ENCODE measurements at places on chromosomes 2 and 18.

DNA sequence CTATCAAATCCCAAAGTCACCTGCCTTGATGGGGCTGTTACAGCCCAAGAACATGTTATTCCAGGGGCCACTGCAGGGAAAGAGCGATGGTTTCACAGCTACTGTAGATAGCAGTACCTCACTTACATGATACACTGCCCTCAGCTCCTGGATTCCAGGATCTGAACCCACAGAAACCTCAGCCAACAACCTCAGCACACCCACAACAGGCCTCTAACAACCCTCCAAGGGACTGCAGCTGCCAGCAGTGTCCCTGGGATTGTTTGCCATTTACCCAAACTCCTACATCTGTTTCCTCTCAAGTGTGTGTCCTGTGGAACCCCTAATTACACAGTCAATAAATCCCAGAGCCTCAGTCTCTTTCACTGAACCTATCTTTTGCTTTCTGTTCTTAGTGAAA lies 28.2 kb downstream of the OSBPL1A start:
- no peak for DNase-seq

GRCh38 chr2:132886574-132886973 lies 216.6 kb upstream of the LYPD1 start:
- no peak for DNase-seq

GRCh38 chr18:62781262-62781661 lies 65.9 kb downstream of the PHLPP1 start:
- no peak for DNase-seq

GRCh38 chr2:184444217-184444616 lies 154.1 kb upstream of the ZNF804A start:
- no peak for DNase-seq

- DNase-seq, result no peak
Measured at GRCh38 chr2:86344404-86344803, 7.0 kb upstream of the REEP1 start.

DNA sequence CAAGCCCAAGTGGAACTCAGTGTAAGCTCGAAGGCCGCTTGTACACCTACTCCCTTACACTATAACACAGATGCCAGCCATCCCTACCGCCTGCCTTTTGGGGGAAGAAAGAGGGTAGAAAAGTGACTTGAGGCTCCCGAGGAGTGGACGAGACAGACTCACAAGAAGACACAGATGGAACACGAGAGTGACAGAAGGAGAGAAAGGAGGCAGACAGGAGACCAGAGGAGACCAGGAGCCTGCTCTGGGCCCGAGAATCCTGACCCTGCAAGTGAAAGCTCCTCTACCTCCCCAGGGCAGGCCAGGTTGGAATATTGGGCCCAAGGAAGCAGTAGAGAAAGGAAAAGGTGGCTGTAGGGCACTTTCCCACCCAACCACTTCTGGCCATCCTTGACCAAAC lies 23.4 kb upstream of the TNS1 start:
- DNase-seq, result no peak

GRCh38 chr2:25071966-25072365 lies 30.1 kb downstream of the EFR3B start:
- no peak for DNase-seq

GRCh38 chr18:23538870-23539269 lies 35.6 kb downstream of the RMC1 start:
- DNase-seq, result no peak

GRCh38 chr2:101847661-101848339 lies 144.0 kb upstream of the IL1R2 start:
- DNase-seq, result no peak

- DNase-seq, result no peak
Measured at GRCh38 chr2:114049826-114050225, 159.9 kb downstream of the ACTR3 start.

- no peak for DNase-seq
Measured at GRCh38 chr2:20042531-20042930, 8.9 kb downstream of the LAPTM4A start.

GRCh38 chr18:68667121-68667520 lies 47.8 kb downstream of the TMX3 start:
- DNase-seq, result no peak

DNA sequence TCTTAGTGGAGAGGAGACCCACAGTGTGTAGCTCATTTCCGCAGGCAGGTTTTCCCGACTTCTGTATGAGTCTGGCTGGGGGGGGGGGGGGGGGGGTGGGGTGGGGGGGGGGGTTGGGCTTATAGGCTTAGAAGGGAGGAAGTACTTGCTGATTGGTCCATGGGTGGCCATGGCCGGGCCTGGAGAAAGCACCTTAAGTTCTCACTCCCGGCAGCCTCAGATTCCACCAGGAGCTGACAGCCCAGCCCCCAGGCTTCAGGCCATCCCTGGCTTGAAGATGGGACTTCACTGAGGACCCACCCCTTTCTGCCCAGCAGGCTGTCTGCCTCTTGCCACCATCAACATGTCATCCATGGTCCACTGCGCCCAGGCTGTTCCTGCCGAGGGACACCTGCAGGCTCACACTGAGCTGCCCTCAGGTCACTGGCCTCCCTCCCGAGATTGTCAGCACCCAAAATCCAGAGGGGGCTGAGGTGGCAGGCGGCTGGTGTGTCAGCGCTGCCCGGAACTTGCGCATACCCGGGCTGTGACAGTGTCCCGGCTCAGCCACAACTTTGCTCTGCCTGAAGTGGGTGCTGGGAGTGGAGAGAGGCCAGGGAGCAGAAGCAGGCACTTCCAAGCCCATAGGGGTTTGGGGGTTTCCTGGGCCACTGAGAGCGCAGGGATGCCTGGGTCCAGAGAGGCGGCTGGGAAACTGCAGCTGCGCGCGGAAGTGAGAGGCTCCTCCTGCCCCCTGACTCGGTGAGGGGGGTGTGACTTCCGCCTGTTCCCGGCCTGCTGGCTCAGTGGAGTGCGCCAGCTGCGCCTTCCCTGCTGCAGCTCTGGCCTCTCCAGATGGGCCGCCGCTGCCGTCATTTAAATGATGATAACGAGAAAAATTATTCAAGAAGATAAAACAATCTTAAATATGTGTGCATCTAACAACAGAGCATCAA lies 256.1 kb downstream of the RPRM start:
- peak; percentile 87 for DNase-seq

- DNase-seq, result no peak
Measured at GRCh38 chr2:241498115-241499070, 10.0 kb downstream of the STK25 start.

GRCh38 chr2:238133499-238134392 lies 4.7 kb upstream of the KLHL30 start:
- peak; percentile 76 for DNase-seq

- no peak for DNase-seq
Measured at GRCh38 chr2:8006626-8007025, 675.2 kb upstream of the ID2 start.

- peak; percentile 66 for DNase-seq
Measured at GRCh38 chr2:25521665-25522387, 151.6 kb downstream of the DTNB start.

- DNase-seq, result no peak
Measured at GRCh38 chr2:196341277-196341841, 170.0 kb upstream of the STK17B start.

DNA sequence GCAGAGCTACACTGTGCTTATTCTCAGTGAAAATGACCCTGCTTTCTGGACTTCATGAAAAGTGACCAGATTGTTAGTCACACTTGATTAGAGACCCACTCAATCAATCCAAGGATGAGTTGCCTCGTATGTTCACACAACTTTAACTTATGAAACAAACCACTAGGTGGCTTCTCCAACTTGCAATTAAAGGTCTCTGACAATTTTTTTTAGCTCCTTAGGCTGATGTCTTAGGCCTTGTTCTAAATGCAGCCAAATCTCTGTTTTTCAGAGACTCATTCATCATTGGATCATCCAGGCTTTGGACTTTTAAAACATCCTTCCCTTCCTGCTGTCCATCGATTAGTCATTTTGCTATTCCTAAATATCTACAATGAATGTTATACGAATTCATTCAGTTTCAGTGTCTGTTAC lies 63.4 kb downstream of the MREG start:
- DNase-seq, result peak; percentile 32

DNA sequence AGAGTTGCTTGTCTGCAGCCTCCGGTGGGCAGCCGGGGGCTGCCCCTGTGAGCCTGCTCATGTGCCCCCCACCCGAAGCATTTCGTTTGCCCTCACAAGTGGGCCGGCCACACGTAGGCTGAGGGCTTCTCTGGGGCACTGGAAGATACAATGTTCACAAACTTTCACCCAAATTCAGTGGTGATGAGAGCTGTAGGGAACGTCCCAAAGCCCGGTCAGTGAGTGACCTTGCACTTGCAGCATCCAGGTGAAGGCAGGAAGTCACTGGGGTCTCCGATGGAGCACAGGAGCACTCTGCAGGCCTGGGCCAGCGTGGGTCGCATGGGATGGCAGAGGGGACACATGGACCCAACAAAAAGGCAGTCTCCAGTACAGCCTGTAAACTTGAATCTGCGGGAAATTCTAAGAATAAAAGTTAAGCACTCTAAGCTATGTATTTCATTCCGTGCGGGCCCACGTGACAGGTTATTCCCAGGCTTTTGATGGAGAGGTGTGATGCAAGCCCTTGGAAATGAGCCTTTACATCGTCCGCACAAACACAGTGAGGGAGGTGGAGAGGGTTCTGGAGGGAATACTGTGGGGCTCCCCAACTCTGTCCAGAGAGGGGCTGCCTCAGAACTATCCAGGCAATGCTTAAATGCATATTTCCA lies 42.5 kb downstream of the CNGA3 start:
- DNase-seq, result no peak

- no peak for DNase-seq
Measured at GRCh38 chr2:162056796-162057399, 17.1 kb downstream of the DPP4 start.

All from SK-N-SH (cell line).